ENCODE measurements at places on chromosomes 4 and X. TPM values are rescaled to one million over a fixed set of nuclear protein-coding genes. Genes with fewer than 3 reads are reported as not detected.

DNA sequence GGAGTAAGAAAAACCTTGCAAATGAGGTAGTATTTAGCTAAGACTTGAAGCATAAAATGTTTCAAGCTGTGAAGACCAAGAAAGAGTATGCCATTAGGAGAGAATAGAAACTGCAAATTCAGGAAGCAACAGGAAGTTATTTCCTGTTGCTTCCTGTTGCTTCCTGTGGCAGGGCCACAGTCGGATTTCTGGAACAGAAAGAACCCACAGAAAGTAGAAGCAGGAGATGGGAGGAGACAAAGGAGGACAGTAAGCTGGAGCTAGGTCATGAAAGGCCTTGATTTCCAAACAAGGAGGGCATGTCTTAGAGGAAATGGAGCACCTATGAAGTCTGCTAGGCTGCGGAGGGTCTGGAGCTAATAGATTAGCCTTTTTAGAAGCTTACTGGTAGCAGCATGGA, 17.2 kb downstream of the ASB11 start:
- no peak for DNase-seq

GRCh38 chr4:27068151-27068867, 207.7 kb downstream of the STIM2 start:
- DNase-seq = no peak

SPANXN3 gene
- total RNA-seq = not detected

STBD1 gene
- 15.9 TPM for total RNA-seq

CENPE gene
- 8.5 TPM for total RNA-seq

DNA sequence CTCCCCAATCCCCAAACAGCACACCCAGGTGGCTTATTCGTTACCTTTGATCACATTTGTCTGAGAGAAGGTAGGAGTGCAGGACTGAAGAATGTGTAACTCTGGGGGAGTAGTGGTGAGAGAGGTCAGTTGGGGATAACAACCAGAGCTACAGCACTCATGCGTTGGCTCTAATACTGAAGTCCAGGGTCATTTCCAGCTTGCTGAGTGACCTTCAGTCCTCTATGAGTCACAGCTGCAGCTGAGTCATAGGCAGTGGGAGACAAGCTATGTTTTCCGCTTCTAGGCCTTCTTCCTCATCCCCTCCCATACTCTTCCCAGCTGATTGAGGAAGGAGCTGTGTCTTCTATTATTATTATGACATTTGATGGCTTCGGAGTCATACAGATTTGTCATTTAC, 31.6 kb upstream of the CT47C1 start:
- DNase-seq = no peak

DNA sequence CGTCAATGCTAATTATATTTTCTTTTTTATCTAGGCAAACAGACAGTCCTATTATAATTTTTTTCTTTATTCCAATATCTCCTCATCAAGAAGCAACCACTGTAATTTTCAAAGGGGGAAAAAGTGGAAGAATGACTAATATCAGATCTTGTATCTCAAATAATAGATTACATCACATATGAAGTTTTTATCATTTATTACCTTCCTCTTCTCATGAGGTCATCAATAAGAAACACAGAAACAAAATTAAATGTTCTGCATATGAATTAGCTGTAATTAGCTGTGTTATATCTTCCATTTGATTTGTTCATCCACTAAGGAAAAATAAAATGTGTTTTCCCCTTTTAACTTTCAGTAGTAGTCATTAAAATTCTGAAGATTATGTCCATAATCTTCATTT, 14.3 kb downstream of the PRSS12 start:
- DNase-seq = no peak

DNA sequence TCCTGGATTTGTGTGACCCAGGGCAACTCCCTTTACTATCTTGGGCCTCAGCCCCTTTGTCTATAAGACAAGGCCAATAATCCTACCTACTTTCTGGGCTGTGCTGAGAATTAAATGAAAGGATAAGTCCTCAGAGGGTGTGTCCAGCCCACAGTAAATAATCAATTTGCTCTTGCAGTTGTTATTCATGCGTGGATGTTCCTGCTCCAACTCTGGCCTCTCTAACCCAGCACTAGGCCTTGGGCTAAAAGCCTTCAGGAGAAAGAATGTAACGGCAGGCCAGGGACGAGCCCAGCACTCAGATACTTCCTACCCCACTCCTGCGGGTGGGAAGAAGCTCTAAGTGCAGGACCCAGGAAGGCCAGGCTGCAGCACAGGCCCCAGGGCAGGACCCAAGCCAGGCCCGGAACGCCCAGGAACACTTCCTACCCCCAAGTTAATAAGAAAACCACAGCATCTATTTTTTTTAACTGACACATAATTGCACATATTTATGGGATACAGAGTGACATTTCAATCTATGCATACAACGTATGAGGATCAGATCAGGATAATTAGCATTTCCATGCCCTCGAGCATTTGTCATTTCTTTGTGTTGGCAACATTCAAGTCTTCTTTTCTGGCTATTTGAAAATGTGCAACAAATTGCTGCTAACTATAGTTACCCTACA, 179.6 kb upstream of the RBPJ start:
- no peak for DNase-seq

DNA sequence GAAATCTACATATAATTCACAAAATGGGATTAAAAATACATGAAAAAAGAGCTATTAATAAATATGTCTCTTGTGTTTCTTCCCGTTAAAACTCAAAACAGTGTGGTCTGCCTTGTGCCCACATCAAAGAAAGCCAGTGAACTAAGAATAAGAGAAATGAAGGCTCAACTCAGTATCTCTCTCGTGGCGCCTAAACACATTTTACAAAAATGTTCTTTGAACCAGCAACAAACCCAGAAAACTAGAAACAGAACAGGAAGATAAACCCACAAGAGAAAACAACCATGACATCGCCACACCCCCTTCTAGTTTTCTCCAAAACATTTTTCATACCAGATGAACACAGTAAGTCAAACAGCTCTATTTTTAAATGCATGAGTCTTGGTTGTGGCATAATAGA, 130.1 kb downstream of the DCHS2 start:
- DNase-seq = no peak

- no peak for DNase-seq
Measured at GRCh38 chrX:38552721-38553120, 8.6 kb upstream of the TSPAN7 start.

DNA sequence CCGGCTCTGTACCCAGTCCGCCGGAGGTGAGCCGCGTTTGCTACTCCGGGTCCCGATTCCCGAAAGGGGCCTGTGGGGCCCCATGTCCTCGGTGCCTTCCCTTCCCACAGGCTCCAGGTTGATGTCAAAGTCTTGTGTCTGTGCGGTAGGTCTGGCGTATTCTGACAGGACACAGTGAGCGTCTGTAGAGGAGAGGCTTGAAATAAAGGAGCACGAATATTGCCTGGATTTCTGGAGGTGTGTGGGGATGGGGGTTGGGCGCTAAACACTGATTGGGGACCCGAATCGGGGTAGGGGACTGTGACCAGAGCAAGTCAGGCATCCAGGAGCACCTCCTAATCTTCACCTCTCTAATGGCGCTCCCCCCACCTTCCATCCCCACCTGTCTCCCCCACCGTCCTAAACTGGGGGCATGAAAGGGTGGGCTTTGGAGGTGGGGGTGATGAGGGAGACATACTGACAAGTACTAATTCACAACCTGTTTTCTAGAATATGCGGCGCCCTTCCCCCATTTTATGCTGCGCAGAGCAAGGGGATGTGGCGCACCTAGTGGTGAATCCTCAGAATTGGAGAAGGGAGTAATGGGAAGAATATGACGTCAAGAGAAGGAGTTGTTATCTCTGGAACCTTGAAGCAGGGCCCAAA, 855 bp downstream of the GPRASP2 start:
- peak; percentile 39 for DNase-seq

DNA sequence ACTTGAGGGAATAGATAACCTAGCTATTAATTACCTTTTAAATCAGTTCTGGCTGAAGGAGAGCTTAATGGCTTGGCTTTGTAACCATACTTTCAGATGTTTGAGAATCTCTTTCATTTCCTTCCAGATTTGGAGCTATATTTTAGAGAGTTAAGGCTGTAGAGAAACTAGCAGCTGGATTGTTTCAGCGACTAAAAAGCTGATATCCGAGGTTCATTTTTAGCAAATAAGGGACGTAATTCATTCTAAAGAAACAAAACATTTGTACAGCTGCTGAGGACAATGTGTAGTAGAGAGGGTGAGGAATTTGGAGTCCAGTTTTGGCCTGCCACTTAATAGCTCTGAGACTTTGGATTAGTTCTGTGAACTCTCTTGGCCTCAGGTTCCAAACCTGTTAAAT, 12.2 kb downstream of the OSTC start:
- no peak for DNase-seq

- no peak for DNase-seq
Measured at GRCh38 chr4:72951147-72951546, 118.4 kb downstream of the COX18 start.

- DNase-seq = peak; percentile 76
Measured at GRCh38 chr4:186144946-186145569, 40.6 kb downstream of the FAM149A start.

OPN1LW gene
- 2.6 TPM for total RNA-seq

DNA sequence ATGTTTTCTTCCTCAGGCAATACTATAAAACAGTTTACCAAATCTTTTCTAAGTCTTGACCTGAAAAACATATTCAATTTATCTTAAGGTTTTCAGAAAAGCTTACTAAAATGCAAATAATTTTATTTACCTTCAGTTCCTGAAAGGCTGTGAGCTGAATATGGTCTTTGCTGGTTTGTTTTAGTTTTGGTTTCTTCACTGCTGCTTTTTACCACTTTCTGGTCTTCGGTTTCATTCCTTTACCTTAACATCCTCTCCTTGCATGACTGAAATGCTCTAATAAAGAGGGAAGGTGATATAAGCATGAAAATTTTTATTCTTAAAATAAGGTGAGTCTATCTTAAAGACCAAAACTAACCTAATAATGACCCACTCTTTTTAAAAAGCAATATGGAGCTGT, 97.1 kb upstream of the NRK start:
- DNase-seq = no peak

DNA sequence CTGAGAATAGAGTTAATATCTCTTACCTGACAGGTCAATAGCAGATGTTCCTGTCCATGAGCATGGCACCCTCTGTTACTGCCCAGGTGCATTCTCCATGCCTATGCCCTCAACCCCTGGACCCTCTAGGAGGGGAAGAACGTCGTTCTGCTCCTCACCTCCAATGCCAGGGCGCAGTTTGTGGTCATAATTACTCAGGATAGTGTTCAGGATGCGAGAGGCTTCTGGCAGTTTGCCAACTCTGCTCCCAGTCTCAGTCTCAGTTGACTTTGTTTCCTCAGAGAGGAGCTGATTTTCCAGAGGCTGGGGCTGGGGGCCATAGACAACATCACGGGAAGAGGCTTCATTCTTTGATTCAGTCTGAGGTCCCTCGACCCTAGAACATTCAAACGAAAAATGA, 4.4 kb downstream of the GABRE start:
- DNase-seq = no peak

NOA1 gene
- 10.3 TPM for total RNA-seq

DNA sequence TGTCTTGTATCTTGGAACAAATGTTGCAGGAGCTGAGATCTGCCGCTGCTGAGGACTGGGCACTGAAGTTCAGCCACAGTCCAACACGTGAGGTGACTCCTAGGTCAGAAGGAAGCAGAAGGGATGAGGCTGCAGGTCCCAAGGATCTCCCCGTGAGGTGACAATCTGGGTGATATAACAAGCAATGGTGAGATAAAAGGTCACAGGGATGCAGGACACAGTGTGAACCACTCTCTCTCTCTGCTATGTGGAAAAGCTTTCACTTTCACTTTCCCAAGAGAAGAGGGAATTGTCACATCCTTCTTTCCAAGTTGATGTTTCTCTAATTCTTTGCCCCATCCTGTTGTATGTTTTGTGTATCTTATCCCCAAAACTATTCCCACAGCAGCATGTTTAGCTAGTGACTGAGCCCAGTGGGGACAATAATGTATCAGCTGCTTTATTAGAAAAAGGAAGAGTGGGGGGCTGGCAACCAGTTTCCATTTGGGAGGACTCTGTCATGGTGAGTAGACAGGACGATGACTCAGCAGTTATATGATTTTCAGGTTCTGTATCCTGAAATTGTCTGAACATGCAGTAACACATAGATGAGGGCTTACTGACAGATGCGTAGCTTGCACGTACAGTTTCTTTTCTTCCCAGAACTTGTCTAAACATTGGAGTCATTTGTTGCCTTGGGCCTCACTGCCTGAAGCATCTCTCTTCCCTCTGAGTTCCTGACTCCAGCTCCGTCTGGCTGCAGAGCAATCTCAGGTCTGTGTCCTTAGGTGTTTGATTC, 1415.8 kb upstream of the TENM3 start:
- DNase-seq = no peak

GRCh38 chr4:185847352-185848097, 35.5 kb upstream of the SORBS2 start:
- no peak for DNase-seq

DNA sequence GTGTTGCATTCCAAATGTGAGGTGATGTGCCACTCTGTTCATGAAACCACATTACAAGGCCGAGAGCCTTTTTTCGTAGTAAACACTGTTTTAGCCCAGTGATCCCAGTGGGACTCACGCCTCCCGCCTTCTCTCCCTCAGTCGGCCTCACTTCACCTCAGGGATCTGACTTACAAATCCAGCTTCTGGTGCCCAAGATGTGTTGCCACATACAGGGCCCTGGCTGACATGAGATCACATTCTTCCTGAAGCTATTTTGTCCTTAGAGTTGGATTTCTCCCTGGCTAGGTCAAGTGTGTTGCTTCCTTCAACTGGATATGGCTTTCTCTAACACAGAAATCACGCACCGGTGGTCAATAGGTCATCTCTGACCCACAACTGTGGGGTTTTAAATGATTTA, 354.7 kb downstream of the FBXW7 start:
- no peak for DNase-seq

TEX13C gene
- total RNA-seq = not detected

ADAMTS3 gene
- 0.10 TPM for total RNA-seq

GYPA gene
- 1.3 TPM for total RNA-seq

GRCh38 chrX:3699821-3700381, 13.5 kb downstream of the PRKX start:
- DNase-seq = no peak

SH3TC1 gene
- not detected for total RNA-seq

CCDC160 gene
- 0.69 TPM for total RNA-seq

- DNase-seq = no peak
Measured at GRCh38 chrX:30572678-30573077, 4.9 kb downstream of the TASL start.
